ENCODE measurements at places on chromosomes 4 and X. TPM values are rescaled to one million over a fixed set of nuclear protein-coding genes. Genes with fewer than 3 reads are reported as not detected.

MGARP gene
- total RNA-seq = 4.3 TPM

ZAR1 gene
- 0.61 TPM for total RNA-seq

HHIP gene
- 2.7 TPM for total RNA-seq

DNA sequence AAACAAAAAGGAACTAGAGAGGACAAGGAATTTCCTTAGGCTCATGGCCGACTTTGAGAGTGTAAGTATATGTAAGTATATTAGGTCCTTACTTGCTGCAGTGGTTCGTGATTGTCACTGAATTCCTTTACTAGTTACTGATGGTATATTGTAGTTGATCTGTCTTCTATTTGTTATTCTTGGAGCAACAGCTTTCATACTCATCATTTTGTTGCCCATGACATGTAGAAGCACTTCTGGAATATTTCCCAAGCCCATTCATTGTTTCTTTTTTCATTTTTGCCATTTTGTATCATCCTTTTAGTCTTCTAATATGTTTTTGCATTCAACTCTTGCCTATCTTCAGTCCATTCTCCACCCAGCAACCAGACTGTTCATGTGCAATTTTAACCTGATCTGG, 170.0 kb downstream of the ARHGAP10 start:
- no peak overlapping the region for H3K4me3 ChIP-seq
- peaks cover 9% of the 10 kb centered on the region for H3K36me3 ChIP-seq
- no peak for DNase-seq

TKTL1 gene
- not detected for total RNA-seq

Measured in H9 (cell line).